ENCODE measurements at places on chromosomes 11 and 22.

GRCh38 chr11:6608011-6608410 is 4.0 kb downstream of the TAF10 start:
- DNase-seq: no peak

DNA sequence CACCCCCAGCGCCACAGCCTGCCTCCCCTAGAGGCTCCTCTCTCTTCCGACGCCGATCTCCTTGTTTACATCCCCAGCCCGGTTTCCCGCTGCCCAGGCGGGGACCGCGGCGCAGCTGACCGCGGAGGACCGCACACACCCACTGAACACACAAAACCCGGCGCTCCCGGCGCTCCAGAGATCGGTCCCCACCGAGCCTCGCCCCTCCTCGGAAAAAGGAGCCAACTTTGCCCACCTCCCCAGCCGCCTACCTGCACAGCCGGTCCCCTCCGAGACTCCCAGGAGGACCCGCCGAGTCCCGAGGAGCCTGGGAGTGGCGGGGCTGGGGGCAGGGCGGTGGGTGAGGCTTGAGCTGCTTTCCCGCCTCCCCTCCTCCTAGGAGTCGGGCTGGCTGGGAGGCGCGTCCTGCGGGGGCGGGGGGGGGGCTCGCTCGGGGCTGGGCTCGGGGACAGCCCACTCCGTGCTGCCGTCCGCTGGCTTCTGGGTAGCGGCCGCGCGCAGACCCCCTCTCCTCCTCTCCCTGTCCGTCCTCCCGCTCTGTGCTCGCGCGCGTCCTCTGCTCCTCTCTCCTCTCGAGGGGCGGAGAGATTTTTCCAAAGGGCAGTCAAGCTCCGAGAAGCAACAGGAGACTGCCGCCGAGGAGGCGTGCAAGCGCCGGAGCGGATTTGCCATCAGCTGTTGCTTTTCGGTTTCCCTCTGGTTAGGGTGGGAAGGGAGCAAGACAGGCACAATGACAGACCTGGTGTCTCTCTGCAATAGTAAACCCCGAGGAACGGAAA is at the start of gene FXYD6:
FXYD6 (minus strand) TSS at position 318 of the 779 bp plus-strand sequence. CDS start 33,882 bp downstream, outside the sequence.
- no peak for DNase-seq

DNA sequence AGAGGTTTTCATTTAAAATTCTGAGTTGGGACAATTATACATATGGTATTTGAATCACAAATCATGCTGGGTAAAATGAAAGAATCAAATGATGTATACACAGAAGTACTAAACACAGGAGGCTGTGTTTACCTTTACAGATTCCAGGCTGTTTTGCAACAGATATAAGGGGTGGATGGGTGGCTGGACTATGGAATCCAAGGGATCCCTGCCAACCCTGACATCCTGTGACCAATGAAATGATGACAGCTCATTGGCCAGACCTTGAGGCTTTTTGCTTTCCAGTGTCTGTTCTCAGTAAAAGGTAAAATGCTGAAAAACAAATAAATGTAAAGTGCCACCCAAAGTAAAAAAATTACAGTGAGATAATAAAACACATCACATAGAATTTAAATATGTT is 3.3 kb upstream of the DDI1 start:
- peak; percentile 84 for DNase-seq

GRCh38 chr22:28930357-28931007 is 47.1 kb downstream of the ZNRF3 start:
- DNase-seq: peak; percentile 97

DNA sequence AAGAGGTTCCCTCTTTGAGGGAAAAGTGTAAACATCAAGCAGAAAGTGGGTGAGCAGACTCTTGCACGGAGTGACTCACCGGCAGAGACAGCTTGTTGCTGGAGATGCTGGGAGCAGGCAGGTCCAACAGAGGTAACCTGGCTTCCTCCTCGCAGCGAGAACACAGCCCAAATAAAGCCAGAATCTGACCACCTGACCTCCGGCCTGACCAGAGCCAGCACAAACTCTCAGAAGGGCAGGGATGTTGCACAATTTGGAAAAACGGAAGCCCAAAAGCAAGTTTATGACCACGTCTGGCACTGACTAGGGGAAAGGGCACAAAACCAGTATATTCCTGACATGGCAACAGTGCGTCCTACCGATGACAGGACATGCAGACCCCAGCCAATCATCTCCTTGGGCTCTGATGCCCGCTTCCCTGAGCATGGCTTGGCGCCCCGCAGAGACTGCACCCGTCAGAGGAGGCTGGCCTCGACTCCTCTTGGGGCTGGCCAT is 5.4 kb downstream of the SMCO4 start:
- no peak for DNase-seq
